ENCODE measurements at places on chromosomes 11 and 22. TPM values are rescaled to one million over a fixed set of nuclear protein-coding genes. Genes with fewer than 3 reads are reported as not detected.

GNAZ gene
- polyA plus RNA-seq, result 4.9 TPM

CEND1 gene
- 0.53 TPM for polyA plus RNA-seq

TRIM6 gene
- 12.8 TPM for polyA plus RNA-seq

PDE2A gene
- 14.9 TPM for polyA plus RNA-seq

MUC6 gene
- polyA plus RNA-seq, result 0.66 TPM

OR52N5 gene
- not detected for polyA plus RNA-seq

DEUP1 gene
- 1.5 TPM for polyA plus RNA-seq

RAB36 gene
- polyA plus RNA-seq, result 16.3 TPM

HTR3B gene
- 0.11 TPM for polyA plus RNA-seq

IL17REL gene
- 0.05 TPM for polyA plus RNA-seq

TMEM225 gene
- polyA plus RNA-seq, result not detected

USH1C gene
- 1.7 TPM for polyA plus RNA-seq

All from left renal pelvis (tissue), 4 donors.